G401 (cell line): ENCODE measurements at places on chromosomes 16 and 17. TPM values are rescaled to one million over a fixed set of nuclear protein-coding genes. Genes with fewer than 3 reads are reported as not detected.

Gene NPIPA3
- total RNA-seq: 0.37 TPM in 1 of 2 replicates, not detected in the other

Gene TSPOAP1
- not detected in 2 replicates for total RNA-seq

Gene BCL6B
- not detected in 2 replicates for total RNA-seq

Gene CDH15
- total RNA-seq: 0.37 TPM in 2 replicates

Gene WNT3
- total RNA-seq: not detected in 2 replicates

Gene CCL8
- not detected in 2 replicates for total RNA-seq

Gene ATP2A1
- 7.8 and 11.1 TPM in 2 replicates for total RNA-seq

Gene CCL4
- total RNA-seq: not detected in 2 replicates

Gene CBX2
- total RNA-seq: 35.8 and 48.4 TPM in 2 replicates

Gene ST3GAL2
- 32.7 and 35.9 TPM in 2 replicates for total RNA-seq

Gene CYGB
- total RNA-seq: 3.1 and 3.3 TPM in 2 replicates

Gene BRIP1
- 8.1 and 15.2 TPM in 2 replicates for total RNA-seq

Gene AKAP1
- total RNA-seq: 5.4 and 5.7 TPM in 2 replicates

Gene MLYCD
- total RNA-seq: 2.8 and 3.6 TPM in 2 replicates

Gene CCT6B
- total RNA-seq: 0.12 and 0.14 TPM in 2 replicates

Gene MLX
- 14.1 and 44.7 TPM in 2 replicates for total RNA-seq

Gene ASIC2
- total RNA-seq: not detected in 2 replicates

Gene TERB1
- not detected in 2 replicates for total RNA-seq

Gene SLC13A5
- not detected in 2 replicates for total RNA-seq

Gene ST6GALNAC1
- not detected in 2 replicates for total RNA-seq

Gene ARHGAP44
- total RNA-seq: 0.62 and 1.6 TPM in 2 replicates

Gene CCDC144A
- total RNA-seq: not detected in 2 replicates

Gene HNF1B
- not detected in 2 replicates for total RNA-seq

Gene GLTPD2
- total RNA-seq: not detected in 2 replicates

Gene TMEM238L
- total RNA-seq: not detected in 2 replicates

Gene HOXB2
- 8.9 and 19.7 TPM in 2 replicates for total RNA-seq

Gene ZNF205
- 21.3 and 27.6 TPM in 2 replicates for total RNA-seq

Gene MMP2
- not detected in 2 replicates for total RNA-seq

Gene MT3
- total RNA-seq: not detected in 2 replicates

Gene HEATR9
- total RNA-seq: not detected in 2 replicates

Gene MMP25
- total RNA-seq: 0.95 and 2.9 TPM in 2 replicates

Gene PRR11
- 17.7 and 25.8 TPM in 2 replicates for total RNA-seq

Gene TEX19
- total RNA-seq: 5.5 and 5.7 TPM in 2 replicates

Gene CSH2
- not detected in 2 replicates for total RNA-seq

Gene SLC25A39
- 335 and 340 TPM in 2 replicates for total RNA-seq

Gene ZP2
- total RNA-seq: not detected in 2 replicates

Gene ASGR1
- 3.3 and 7.1 TPM in 2 replicates for total RNA-seq

Gene CFAP97D1
- not detected in 2 replicates for total RNA-seq

Gene GPR139
- not detected in 2 replicates for total RNA-seq

Gene GPT2
- total RNA-seq: 34.2 and 38.3 TPM in 2 replicates

Gene MFAP4
- 0.31 TPM in 1 of 2 replicates, not detected in the other for total RNA-seq
